ENCODE measurements at places on chromosomes 5 and 9.

GRCh38 chr9:97786341-97786740 lies 66.7 kb upstream of the FOXE1 start:
- no peak for DNase-seq

DNA sequence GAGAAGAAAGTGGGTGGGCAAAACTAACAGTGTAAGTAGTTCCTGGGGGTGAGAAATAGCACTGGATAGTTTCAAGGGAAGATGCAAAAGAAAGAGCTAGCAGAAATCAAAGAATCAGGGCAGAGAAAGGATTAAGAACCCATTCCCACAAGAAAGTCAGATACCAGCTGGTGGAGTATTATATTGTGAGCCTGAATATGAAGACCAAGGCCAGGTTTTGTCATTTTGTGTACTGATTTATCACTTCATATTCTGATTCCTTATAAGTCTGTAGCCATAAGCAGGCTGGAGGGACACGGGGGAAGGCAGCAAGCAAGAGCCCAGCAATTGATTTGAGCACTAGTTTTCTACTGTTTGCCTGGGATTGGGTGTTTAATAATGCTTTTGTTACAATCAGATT lies 80.2 kb downstream of the FREM1 start:
- DNase-seq, result no peak

- no peak for DNase-seq
These were observed 8.3 kb downstream of the TRIM32 start for GRCh38 chr9:116695438-116695837.

DNA sequence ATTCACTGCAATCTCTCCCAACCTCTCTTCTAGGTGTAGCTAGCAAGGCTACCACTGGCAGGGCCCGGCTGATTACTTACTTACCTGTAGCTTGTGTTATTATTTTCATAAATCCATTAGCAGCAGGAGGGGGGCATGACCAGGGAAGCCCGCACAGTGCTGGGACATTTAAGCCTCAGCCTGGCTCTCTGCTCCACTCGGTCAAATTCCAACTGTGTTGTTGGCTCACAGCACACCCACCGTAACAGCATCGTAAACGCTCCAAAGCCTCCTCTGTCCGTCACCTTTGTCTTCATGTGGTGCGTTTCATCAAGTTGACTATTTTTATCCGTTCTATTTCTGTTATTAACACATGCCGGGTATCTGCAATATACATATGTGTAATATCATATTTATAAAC lies 264.7 kb downstream of the NSG2 start:
- no peak for DNase-seq

Measured in hypothalamus (tissue), 51 donors.